ENCODE measurements at places on chromosomes 3 and 15.

GRCh38 chr3:86880066-86880465 is 110.9 kb downstream of the VGLL3 start:
- DNase-seq = no peak

DNA sequence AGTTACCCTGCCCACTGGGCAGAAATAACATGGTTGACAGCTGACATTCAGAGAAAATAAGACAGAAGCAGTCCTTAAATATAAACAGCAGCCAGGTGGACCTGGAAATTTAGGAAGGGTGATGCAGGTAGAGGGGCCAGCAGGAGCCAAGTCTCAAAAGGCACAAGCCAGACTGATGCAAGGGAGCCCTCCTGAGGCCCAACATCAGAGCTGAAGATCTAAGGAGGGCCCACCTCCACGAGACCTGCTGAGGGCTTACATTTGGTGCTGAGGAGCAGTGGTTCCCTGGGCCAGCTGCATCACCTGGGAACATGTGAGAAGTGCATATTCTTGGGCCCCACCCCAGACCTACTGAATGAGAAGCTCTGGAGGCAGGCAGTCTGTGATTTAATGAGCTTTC is 105.5 kb upstream of the TRIM42 start:
- DNase-seq = no peak

DNA sequence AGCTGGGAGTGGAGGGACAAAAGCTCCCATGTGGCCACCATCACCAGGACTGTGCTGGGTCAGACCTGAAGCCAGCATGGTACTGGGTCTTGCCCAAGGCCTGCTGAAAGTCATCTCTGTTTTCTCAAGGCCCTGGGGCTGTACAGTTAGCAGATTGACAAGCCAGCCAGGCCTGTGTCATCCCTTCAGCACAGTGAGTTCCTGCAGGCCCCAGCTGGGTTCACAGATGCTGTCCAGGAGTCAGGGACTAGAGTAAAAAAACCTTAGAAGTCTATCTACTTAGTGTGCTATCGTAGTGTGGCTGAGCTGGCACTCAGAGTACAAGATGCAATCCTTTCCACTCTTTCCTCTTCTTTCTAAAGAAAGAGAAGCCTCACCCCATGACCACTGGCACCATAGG is 246.0 kb upstream of the NAALADL2 start:
- DNase-seq = no peak

GRCh38 chr15:99425657-99426301 is 140.0 kb upstream of the MEF2A start:
- DNase-seq = no peak

DNA sequence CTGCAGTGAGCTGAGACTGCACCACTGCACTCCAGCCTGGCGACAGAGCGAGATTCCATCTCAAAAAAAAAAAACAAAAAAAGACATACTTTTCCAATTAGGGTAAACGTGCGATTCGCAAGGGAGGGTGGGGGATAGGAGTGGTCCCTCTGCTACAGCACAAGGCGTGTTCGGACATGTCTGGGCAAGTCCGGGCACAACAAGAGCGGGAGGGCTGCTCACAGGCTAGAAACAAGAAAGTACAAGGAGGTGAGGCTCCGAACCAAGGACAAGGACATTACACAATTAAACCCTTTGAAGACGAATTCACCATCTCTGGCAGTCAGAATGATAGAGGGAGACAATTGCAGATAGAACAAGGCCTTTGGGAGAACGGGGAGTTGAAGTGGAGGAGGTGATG is 32.2 kb upstream of the BCL2A1 start:
- no peak for DNase-seq
